ENCODE measurements at places on chromosomes 13 and 19. TPM values are rescaled to one million over a fixed set of nuclear protein-coding genes. Genes with fewer than 3 reads are reported as not detected.
A peak's percentile ranks its signal among the peaks of the same experiment; 100 is the strongest.

DNA sequence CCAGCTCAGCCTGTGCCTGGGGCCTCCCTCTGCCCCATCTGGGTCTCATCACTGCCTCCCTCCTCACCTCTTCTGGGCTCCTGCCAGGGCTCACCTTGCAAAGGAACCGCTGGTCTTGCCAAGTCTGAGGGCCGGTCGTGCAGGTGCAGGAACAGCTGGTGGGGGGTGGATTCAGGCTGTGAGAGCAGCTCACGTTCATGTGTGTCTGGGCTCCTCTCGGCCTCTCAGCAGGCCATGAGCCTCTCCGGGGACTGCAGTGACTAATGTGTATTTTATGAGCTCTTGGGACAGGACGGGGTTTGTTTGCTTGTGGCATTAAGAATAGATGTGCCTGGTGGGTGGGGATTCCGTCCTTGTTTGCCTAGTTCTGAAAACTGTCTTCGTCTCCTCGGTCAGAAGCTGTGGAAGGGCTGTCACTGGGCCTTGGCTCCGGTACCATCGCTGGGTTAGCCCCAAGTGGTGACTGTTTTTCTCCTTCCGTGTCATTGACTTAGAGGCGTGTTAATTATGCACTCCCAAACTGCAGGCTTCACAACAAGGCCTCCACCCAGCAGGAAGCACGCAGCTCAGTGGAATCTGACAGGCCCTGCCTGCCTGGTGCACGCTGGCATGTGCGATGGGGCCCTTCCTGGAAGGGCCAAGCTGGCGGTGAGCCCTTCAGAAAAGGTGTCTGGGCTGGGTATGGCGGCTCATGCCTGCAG, 77.6 kb downstream of the KDM4B start:
- peak overlapping the region; percentile 38 for H3K27ac ChIP-seq
- no peak overlapping the region for H3K4me3 ChIP-seq
- peaks cover 33% of the 10 kb centered on the region for H3K4me1 ChIP-seq

DNA sequence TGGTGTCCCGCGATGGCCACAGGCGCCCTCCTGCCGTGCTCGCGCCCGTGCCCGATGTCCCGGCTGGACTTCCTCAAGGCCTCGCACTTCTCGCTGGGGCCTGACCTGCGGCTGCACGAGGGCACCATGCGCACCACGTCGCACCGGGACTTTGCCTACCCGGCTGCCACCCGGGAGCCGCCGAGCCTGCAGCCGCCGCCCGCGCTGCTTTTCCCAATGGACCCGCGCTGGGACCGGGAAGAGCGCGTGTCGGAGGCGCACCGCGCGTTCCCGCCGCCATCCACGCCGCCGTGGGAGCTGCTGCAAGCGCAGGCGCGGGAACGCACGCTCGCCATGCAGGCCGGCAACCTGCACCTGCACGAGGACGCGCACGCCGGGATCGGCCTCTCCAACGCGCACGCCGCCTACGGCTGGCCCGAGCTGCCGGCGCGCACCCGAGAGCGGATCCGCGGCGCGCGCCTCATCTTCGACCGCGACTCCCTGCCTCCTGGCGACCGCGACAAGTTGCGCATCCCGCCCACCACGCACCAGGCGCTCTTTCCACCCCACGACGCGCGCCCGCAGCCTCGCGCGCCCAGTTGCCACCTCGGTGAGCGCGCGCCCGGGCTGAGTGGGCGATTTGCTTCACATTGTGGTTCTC, 12.1 kb upstream of the PEX11G start:
- no peak overlapping the region for H3K27ac ChIP-seq
- no peak for DNase-seq
- no peak overlapping the region for H3K4me3 ChIP-seq
- H3K27me3 ChIP-seq = no peaks in the 10 kb centered on the region

DNA sequence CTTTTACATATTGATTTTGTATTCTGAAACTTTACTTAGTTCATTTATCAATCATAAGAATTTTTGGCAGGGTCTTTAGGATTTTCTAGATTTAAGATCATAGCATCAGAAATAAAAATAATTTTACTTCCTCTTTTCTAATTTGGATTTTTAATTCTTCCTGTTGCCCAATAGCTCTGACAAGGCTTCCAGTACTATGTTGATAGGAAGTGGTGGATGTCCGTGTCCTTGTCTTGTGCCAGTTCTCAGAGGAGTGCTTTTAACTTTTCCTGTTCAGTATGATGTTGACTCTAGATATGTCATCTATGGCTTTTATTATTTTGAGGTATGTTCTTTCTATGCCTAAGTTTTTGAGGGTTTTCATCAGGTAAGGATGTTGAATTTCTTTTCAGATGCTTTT, 7.7 kb upstream of the KIR2DL4 start:
- no peaks in the 10 kb centered on the region for H3K36me3 ChIP-seq
- H3K4me3 ChIP-seq = no peak overlapping the region
- H3K27ac ChIP-seq = peak overlapping the region; percentile 19

- no peak overlapping the region for H3K4me3 ChIP-seq
- peaks cover 43% of the 10 kb centered on the region for H3K36me3 ChIP-seq
- H3K27ac ChIP-seq = no peak overlapping the region
- peaks cover under 1% of the 10 kb centered on the region for H3K4me1 ChIP-seq
- no peaks in the 10 kb centered on the region for H3K27me3 ChIP-seq
These were observed 12.3 kb downstream of the TMED1 start for GRCh38 chr19:10823690-10824089.

DNA sequence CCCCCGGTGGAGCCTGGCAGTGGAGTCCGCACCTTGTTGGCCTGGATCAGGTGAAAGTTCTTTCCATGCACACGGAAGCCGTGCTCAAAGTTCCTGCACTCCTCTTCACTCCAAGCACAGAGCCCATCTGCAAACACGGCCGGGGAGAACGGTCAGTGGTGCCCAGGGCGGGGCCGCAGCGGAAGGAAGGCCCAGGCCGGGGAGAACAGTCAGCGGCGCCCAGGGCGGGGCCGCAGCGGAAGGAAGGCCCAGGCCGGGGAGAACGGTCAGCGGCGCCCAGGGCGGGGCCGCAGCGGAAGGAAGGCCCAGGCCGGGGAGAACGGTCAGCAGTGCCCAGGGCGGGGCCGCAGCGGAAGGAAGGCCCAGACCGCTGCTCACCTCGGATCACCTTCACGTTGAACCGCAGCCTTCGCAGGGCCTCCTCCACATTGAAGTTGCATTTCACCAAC, 20.6 kb upstream of the PLPP2 start:
- H3K4me1 ChIP-seq = no peaks in the 10 kb centered on the region
- H3K36me3 ChIP-seq = peaks cover 35% of the 10 kb centered on the region
- no peak for DNase-seq
- no peaks in the 10 kb centered on the region for H3K27me3 ChIP-seq
- H3K27ac ChIP-seq = no peak overlapping the region

DNA sequence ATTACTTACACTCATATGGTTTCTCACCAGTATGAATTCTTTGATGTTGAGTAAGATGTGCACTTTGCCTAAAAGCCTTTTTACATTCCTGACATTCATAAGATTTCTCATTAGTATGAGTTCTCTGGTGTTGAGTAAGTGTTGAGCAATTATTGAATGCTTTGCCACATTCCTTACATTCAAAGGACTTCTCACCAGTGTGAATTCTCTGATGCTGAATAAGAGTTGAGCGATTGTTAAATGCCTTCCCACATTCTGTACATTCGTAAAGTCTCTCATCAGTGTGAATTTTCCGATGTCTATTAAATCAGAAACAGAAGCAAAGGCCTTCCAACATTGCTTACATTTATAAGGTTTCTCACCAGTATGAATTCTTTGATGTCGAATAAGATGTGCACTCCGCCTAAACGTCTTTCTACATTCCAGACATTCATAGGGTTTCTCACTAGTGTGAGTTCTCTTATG, 14.2 kb upstream of the ZFP30 start:
- H3K27me3 ChIP-seq = no peaks in the 10 kb centered on the region
- H3K4me1 ChIP-seq = no peaks in the 10 kb centered on the region
- DNase-seq = no peak
- H3K4me3 ChIP-seq = no peak overlapping the region
- no peaks in the 10 kb centered on the region for H3K36me3 ChIP-seq

GRCh38 chr13:105139048-105139379, 1396.4 kb downstream of the EFNB2 start:
- no peak for DNase-seq
- H3K36me3 ChIP-seq = no peaks in the 10 kb centered on the region
- no peak overlapping the region for H3K27ac ChIP-seq
- H3K4me3 ChIP-seq = no peak overlapping the region
- no peaks in the 10 kb centered on the region for H3K27me3 ChIP-seq

DNA sequence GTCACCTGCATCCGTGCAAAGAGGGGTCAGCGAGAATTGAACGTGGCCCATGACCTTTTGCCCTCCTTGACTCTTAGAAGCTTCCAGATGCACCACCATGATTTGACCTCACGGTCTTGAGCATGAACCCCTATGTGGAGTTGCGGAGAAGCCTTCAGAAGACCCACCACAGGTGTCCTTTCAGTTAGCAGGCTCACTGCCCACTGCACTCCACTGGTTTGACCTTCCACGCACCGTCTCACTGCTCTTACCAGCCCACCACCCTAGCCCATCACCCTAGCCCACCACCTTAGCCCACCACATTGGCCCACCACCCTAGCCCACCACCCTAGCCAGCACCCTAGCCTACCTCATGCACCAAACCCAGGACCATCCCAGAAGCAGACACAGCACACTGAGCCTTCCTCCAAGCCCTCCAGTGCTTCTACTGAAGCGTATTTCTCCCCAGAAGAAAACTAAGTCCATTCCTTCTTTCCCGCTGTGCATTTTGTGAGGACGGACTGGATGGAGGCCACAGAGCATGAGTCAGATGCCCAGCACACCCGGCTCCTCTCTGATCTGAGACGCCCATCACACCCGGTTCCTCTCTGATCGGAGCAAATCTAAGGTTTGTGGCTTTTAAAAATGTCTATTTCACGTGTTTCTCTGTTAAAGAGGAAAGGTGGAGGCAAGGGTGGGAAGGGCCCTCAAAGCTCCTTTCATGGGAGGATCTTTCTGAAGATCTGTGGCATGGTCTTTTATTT, 45.8 kb downstream of the SOX1 start:
- H3K36me3 ChIP-seq = no peaks in the 10 kb centered on the region
- peaks cover 5% of the 10 kb centered on the region for H3K27me3 ChIP-seq
- no peak overlapping the region for H3K4me3 ChIP-seq
- DNase-seq = no peak

GRCh38 chr13:45861322-45861721, 9.8 kb upstream of the SIAH3 start:
- H3K4me1 ChIP-seq = no peaks in the 10 kb centered on the region
- no peak overlapping the region for H3K4me3 ChIP-seq
- no peak overlapping the region for H3K27ac ChIP-seq
- DNase-seq = no peak

ATP4A gene
- total RNA-seq = 0.33 TPM

KLK14 gene
- total RNA-seq = not detected

PSG1 gene
- 1.3 TPM for total RNA-seq

All from thyroid gland (tissue), 4 donors.